ENCODE measurements at places on chromosomes 3 and 15.

GRCh38 chr15:71588746-71589145 is 221.6 kb upstream of the NR2E3 start:
- DNase-seq = no peak

- no peak for DNase-seq
Measured at GRCh38 chr3:55198554-55198953, 270.7 kb upstream of the LRTM1 start.

DNA sequence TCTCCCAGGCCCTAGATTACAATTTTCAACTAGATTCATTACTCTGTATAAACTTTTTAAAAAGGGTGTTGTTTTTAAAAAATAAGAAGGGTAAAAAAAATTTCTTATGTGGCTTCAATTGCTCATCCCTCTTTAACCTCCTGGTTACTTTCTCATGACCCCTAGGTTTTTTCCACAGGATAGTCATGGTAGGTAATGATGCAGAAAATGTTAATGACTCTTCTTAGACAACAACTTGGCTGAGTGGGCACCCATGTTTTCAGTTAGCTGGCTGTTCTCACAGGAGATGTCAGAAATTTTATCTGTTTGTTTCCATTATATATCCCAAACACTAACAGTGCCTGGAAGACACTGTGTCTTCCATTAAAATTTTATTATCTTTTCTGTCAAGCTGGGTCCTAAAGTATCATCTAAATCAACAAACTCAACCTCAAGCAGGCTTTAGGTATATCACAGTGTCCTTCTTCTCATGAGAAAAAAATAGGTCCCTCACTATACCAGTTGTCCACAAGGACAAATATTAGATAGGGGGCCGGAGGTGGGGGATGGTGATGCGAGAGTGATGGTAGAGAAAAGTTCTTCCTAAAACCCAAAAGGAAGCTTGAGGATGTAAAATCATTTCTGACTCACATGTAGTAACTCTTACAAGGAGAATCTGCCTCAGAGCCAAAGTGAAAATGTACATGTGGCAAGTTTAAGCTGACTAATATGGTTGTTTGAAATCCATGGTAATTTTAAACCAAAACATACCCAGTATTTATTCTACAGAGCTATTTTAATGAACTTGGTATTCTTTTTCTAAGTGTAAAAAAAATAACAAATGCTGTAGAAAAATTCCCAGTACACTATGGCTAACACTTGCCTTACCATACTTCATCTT is 43.3 kb downstream of the PLOD2 start:
- no peak for DNase-seq

DNA sequence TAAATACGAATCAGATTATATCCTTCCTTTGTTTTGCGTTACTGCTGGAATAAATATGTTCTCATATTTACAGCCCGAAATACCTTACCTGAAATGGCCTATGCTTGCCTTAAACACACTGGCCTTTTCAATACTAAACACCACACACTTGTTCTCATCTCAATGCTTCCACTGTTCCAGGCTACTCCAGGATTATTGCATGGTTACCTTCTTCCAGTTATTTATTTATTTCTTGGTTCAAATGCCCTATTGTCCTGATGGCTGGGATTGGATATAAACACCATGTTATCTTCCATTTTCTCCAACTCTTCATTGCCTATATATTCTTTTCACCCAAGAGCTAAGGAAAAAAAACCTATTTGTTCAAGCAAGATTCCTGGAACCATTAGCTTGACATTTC is 125.3 kb downstream of the SI start:
- DNase-seq = no peak

- DNase-seq = no peak
Measured at GRCh38 chr15:95457520-95457919, 873.0 kb upstream of the NR2F2 start.

DNA sequence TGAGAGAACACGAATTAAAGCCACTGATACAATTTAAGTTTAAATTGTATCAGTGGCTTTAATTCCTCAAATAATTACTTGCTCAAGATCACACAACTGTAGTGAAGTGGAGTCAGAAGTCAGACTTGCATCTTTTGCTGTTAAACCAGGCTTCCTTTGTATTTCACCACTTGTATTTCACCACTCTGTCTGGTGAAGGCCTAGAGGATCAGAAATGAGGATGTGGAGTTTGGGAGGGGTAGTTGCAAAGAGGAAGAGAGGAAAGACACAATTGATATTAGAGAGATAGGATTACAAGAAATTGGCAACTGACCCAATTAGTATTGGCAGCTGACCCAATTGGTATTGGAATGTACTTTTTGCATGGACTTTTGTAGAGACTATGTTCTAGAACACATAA is 288.1 kb upstream of the GPR149 start:
- no peak for DNase-seq

DNA sequence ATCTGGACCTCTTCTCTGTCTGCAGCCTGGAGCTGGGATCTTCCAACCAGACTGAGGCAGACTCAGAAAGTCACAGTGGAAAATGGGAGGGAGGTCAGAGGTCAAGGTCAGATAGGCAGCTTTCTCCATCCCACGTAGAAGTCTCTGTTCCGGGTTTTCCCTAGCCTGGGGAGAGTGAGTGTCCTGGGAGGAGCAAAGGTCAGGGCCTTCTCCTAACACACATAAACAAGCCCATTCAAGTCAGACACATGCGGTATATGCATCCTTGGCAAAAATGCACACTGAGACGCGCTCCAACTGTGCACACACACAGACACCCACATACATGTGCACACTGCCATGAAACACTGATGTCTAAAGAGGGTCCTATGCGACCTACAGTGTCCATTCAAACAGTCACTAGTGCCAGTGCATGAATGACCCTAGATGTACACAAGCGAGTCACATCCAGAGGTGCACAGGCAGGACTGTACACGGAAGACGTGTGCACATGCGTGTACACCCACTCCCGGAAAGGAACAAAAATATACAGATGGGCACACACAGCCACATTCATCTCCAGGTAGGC is 681 bp downstream of the TWF2 start:
- no peak for DNase-seq

GRCh38 chr3:11509173-11510000 is 134.3 kb downstream of the VGLL4 start:
- no peak for DNase-seq

- DNase-seq = no peak
Measured at GRCh38 chr15:79401301-79401700, 30.8 kb upstream of the MINAR1 start.

DNA sequence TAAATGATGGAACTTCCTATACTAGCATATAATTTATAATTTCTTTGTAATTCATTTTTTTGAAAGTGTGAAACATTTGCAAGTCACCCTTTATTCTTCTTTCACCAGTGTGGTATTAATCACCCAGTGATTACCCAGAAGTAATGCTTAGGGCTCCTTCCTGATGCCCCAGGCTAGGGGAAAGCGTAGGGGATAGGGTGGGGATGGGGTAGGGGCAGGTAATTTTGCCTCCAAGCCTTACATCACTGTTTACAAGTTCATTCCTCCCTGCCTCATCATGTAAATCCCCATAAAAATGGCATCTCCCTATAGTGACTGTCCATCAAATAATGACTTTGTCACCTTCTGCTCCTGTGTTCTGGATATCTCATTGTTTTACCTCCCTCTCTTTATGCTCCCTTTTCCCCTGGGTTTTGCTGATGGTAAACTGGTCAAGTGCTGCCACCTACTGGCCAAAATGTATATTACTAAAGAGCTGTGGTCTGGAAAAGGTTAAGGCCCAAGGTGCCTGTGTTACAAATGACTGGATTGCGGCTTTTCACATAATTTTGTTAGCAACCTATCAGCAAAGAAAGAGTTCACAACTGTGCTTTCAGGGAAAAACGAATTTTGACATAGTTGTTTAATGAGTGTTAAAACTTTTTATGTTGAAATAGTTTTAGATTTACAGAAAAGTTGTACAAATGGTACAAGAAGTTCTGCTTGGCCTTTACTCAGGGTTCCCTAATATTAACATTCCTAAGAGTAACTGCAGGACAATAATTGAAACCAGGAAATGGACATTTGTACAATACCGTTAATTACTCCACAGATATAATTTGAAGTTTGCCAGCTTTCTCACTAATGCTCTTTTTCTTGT is 54.7 kb downstream of the ONECUT1 start:
- DNase-seq = no peak

GRCh38 chr15:63526401-63526800 is 22.0 kb downstream of the USP3 start:
- no peak for DNase-seq

DNA sequence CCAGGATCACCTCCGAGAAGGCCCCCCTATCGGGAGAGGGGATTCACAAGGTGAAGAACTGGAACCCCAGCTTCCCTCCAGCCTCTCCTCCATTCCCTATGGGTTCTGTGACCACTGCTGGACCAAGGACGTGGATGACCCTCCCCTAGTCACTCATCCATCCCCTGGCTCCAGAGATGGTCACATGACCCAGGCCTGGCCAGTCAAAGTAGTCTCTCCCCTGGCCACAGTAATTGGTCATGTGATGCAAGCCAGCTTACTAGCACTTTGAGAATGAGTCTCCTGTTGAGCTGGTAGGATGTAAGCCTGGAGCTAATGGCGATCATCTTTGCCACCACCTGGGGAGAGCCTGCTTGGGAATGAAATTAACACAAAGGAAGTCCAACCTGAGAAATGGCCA is 3.9 kb downstream of the CAMK1 start:
- DNase-seq = no peak

DNA sequence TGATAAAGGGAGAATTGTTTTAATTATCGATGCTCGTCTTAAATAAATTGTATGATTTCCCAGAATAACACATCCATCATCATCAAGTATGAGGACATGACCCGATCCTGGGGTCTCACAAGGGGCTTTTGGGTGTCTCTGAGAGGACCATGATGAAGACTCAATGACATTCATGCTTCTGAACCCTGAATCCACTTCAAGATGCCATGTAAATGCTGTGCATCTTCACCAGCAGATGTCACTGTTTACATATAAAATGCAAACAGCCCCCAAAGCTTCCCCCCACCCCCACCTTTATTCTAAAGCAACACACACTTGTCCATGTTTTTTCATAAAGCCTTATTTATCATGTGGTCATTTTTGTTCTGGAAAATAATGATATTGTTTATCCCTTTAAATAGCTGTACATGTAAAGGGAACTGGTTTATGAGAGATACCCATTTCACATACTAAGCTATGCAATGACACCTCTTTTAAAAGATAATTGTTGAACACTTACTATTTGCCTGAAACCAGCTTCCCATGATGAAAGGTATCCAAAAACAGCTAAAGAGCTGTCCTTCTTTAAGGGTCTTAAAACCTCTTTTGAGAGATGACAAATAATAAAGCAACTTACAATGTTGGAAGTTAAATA is 69.7 kb upstream of the UBE3A start:
- DNase-seq = no peak

DNA sequence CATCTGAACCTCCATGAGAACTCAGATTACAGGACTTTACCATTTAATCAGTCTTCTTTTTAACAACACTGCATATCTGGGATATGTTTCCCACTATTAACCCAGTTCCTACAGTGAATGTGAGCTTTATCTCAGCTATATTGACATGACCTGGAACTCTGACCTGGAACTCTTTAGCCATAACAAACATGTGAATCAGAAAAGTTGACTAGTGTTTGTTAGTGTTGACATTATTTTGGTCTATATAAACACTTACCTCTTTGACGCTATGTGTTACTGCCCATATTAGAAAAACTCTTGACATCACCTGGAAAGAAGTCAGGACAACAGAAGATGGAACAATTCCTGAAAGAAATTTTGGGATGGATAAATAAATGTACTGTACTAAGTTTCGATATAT is 56.7 kb downstream of the HACD2 start:
- no peak for DNase-seq

DNA sequence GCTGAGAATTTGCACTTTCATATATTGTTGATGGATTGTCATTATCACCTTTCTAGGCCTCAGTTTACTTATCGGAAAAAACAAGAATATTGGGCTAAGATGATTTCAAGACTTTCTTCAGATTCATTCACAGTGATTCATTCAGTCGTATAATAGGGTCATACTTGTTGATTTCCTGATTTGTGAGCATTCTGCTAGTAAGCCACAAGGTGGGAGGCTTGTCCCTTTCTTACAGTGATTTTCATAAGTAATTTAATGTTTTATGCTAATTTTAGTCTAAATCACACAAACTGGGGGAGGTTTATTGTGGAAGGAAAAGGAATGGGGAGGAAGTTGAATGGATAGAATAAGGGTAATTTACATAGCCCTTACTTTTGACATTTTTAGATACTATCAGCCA is 126.8 kb upstream of the GOLGA6L4 start:
- no peak for DNase-seq

DNA sequence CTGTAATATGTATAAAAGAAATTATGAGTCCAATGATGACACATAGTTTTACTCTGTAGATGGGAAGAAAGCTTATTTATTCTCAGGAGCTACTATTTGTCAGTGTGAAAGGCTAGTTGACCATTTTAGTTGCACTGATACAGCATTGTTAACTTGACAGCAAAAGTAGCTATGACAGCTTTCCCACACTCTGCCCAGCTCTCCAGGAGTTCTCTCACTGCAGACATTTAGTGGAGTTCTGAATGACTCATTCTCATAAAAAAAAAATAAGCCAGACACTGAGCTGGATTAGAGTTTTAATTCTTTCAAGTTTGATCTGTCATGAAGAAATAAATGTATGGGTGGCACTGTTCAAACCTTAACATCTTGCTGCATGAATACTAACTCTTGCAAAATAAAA is 77.2 kb upstream of the CFAP20DC start:
- no peak for DNase-seq

DNA sequence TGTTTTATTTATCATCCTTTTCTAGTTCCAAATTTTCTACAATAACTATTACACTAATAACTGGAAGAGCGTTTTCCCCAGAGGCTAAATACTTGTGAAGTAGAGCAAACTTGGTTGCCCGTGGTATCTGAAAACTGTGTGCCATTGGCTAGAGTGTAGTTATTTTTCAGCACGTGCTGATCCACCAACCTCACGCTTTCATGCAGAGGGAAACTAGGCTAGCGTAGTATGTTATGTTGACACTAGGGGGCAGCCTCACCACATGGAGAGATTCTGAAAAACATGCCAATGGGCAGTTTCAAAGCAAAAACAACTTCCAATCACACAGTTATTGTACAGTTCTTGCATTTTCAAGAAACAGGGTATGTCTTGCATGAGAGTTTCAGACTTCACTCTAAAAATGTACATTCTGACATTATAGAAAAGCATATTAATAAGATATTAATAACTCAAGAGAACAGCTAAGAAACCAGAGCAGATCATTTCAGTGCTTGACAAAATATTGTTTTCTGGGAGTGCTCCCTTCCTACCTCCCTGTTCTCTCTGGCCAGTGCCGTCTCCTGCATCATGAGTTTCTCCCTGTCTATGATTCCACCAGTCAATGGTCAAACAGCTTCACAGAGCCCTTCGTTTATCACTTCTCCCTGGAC is 39.7 kb downstream of the SPATA12 start:
- peak; percentile 8 for DNase-seq

GRCh38 chr3:128584412-128585020 is 66.1 kb downstream of the RPN1 start:
- peak; percentile 69 for DNase-seq

Measured in bone marrow (tissue), 2 donors.